ENCODE measurements at places on chromosomes 11 and 22.

DNA sequence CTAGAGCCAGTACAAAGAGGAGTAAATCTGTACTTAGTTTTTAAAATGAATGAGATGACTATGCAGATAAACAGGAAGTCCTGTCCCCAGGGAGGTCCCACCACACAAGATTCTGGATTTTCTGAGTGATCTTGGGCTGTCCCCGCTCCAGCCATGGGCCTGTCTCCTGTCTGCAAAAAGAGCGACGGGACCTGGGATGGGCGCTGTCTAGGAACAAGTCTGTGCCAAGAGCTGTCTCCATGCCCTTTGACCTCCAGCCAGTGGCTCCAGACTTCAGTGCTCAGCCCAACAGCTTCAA is 6.0 kb downstream of the CSNK1E start:
- DNase-seq = no peak

DNA sequence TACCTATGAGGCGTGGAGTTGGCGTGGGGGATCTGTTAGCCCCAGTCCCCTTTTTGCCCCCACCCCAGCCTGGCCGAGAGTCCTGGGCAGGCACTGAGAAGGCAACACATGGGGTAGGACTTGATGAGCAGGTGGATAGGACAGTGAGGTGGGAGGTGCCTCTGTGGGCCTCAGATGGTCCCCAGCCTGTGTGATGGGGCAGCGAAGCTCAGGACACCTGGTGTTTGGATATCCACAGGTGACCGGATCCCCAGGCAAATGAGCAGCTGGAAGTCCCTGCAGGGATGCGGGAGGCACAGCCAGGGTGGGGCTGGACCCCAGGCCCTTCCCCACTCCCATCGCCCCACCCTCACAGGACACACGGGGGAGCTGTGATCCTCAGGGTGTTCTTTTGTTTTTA is 9.7 kb downstream of the FBLN1 start:
- no peak for DNase-seq

GRCh38 chr11:64777449-64778222 is 706 bp downstream of the SF1 start:
- peak; percentile 46 for DNase-seq

DNA sequence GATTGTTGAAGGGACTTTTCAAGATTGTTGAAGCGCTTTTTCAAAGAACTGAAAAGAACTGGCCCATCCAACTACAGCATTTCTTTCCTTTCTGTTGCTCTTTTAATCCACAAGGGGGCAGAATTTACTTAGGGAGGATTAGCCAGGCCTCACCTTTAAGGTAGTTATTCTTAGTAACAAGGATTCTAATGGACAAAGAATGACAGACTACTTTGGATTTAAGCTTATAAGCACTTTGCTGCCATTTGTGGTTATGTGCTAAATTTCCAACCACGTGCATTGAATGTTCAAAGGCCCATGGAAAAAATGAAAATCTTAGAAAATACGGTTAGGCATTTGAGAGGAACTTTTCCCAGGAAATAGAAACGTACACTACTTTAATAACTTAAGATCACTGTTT is 49.5 kb upstream of the HSPA8 start:
- DNase-seq = no peak

- DNase-seq = no peak
Observed at GRCh38 chr11:60161766-60162165, 21.1 kb downstream of the MS4A6A start.
